KBM-7 (cell line): ENCODE measurements at places on chromosomes 11 and 22.

- no peak for DNase-seq
Measured at GRCh38 chr22:27011717-27012116, 354.3 kb downstream of the MIAT start.

DNA sequence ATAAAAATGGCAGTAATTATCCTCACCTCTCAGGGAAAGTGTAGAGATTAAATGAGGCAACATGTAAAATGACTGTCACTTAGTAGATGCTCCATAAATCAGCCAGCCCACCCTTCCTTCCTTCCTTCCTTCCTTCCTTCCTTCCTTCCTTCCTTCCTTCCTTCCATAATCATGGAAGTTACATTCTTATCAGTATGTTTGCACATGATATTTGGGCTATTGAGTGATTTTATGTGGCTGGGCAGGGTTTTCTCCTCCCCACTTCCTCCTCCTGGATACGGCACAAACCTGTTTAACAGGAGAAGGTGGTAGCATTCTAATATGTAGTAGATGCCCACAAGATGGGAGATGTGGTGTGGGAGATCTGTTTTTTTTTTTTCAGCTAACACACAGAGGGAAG is 11.9 kb downstream of the LYVE1 start:
- DNase-seq = no peak

DNA sequence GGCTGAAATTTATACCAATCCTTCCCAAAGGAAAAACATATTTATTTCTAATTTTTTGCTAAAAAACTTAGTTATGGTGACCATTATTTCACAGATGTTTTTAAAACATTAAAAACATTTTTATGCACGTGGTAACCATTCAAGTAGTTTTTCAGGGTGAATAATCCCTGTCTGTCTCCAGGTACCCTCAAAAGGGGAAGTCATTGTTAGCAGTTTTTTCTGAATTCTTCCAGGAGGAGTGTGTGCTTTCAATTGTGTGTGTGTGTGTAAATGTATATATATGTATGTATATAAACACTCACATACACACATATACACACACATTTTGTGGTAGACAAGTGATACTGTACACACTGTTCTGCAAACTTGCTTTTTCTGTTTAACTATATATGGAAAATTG is 43.9 kb downstream of the MIAT start:
- DNase-seq = peak; percentile 24

- no peak for DNase-seq
Measured at GRCh38 chr11:20634044-20634443, 34.6 kb downstream of the SLC6A5 start.

- peak; percentile 35 for DNase-seq
Measured at GRCh38 chr11:8082391-8083087, 1.5 kb downstream of the TUB start.

GRCh38 chr11:45025716-45026492 is 75.2 kb upstream of the TP53I11 start:
- DNase-seq = peak; percentile 57

- no peak for DNase-seq
Measured at GRCh38 chr11:35237351-35237750, 98.4 kb downstream of the CD44 start.

DNA sequence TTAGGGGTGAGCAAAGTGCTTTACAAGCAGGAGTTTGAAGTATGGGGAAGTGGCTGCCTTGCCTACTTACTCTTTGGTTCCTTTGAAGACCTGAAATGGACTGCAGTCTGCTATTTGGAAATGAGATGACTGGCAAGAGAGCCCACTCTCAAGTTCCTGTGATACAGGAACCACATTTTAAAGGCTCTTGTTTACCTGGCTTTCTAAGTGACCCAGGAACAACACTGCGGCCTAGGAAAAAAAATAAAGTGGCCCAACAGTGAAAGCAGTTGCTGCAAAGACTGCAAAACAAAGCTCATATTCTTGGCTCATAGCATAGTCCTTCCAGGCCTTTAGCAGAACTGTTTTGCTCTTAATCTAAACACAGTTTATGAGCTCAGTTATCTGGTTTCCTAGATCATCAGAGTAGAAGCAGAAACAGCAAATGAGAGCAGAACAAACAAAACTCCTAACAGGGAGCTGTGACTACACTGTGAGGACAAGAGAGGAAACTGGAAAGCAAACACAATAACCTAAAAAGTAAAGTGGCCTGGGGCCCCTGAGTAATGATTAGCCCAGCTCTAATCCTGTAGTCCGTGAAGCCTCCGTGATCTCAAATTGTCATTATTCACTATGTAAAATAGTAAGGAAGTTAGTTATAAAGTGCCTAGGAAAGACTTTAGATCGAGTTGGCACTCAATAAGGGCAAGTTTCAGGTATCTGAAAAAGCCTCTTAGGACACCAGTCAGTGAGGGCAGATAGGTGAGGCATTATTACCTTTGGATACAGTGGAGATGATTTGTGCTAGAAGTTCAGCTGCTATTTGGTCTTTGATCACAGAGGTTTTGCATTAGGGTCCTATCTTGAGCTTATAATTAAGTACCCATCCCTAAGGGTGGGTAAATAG is 11.5 kb downstream of the CCDC117 start:
- DNase-seq = no peak

- peak; percentile 90 for DNase-seq
Measured at GRCh38 chr11:67613960-67614715, 7.4 kb downstream of the NDUFV1 start.

DNA sequence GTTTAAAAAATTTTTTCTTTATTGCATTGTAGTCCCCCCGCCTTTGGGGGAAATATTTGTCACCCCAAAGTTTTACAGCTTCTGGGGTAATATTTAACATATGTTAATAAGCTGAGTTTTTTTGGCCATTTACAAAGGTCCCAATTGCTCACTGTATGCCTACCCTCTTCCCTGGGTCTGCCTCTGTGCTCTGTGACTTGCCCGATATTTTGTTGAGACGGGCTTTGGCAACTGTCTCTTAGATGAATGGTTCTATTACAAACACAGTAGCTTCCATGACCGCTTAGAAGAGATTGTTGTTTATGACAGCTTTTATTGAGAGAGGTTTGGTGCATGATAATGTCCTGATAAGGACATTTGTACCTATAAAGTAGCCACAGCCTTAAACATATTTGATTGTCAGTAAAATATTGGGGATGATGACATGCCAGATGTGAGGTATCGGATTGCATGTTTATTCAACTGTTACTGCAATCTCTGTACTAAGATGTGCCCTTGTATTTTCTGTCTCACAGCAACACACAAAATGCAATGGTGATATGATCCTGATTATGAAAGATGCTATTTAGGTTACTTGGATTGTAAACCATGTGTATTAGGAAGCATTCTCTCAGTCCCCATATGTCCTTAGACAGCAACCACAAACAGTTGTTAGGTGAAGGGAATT is 103.1 kb downstream of the TEAD1 start:
- no peak for DNase-seq

GRCh38 chr11:120245434-120245833 is 5.5 kb downstream of the POU2F3 start:
- DNase-seq = no peak

DNA sequence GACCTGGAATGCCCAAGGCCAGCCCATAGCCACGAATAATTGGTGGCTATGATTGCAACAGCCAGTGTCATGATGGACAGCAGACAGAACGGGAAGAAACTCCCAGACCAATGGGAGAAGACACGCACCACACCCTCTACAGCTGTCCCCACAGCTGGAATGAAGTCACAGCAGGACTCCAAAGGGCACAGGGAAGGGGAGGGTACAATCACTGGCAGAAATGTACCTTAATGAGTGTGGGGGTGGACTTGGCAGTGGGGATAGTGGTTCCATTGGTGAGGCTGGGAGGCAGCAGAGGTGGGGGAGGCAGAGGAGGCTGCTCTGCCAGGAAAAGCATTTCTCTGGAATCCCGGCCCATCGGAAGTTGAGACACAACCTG is 52.9 kb downstream of the SGSM3 start:
- no peak for DNase-seq

DNA sequence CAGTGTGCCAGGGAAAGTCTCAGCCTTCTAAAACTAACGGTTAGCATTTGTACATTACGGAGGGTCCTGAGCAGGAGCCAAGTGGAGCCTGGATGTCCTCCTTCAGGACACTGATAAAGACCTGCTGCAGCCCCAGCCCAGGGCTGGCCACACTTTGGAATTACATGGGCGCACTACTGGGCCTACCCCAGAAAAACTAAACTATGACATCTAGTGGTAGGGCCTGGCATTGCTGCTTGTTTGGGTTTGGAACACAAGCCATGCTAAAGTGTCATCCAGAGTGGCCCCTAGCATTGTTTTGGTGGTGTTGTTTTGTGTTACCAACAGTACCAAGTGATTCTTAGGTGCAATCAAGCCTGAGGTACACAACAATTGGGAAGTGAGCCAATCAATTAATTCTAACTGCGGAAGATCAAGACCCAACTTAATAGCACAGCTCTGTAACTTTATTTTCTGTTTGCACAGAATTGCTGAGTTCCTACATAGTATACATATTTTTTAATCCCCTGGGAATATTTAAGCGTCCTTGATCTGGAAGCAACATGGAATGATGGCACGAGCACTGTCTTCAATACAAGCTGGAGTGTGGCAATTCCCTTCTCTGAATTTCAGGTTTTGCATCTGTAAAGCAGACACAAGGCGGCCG is 340.7 kb downstream of the LARGE1 start:
- peak; percentile 46 for DNase-seq

- DNase-seq = no peak
Measured at GRCh38 chr11:134028368-134028920, 40.4 kb upstream of the JAM3 start.

DNA sequence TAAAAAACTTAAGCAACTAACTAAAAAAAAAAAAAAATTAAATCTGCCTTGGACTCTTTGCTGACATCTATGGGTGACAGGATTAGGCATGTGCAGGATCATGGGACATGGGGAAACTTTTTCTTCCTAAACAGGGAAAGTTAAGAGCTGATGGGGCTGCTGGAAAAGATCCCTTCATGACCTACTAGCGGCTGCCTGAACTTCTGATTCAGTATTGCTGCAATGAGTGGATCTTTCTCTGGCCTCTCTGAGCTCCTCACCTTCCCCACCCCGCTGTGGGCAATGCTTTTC is 25.0 kb downstream of the OR5A2 start:
- DNase-seq = no peak

- no peak for DNase-seq
Measured at GRCh38 chr22:28129319-28129962, 210.4 kb upstream of the PITPNB start.

- DNase-seq = no peak
Measured at GRCh38 chr22:44483878-44484277, 14.2 kb downstream of the RTL6 start.

DNA sequence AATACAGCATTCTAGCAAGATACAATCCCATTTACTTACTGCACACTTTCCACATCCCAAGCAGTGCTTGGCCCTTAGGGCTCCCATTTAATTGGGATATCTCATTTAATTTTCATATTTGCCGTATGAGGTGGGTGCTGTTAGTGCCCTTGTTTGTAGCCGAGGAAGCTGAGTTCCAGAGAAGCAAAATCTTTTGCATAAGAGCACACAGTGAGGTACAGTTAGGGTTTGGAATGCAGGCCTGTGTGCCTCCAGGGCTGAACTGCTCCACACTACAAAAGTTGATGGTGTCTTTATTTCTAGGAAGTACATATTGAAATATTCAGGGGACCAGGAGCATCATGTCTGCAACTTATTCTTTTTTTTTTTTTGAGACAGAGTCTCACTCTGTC is 15.5 kb upstream of the TIMP3 start:
- no peak for DNase-seq

- no peak for DNase-seq
Measured at GRCh38 chr22:27775087-27775698, 26.4 kb downstream of the MN1 start.

DNA sequence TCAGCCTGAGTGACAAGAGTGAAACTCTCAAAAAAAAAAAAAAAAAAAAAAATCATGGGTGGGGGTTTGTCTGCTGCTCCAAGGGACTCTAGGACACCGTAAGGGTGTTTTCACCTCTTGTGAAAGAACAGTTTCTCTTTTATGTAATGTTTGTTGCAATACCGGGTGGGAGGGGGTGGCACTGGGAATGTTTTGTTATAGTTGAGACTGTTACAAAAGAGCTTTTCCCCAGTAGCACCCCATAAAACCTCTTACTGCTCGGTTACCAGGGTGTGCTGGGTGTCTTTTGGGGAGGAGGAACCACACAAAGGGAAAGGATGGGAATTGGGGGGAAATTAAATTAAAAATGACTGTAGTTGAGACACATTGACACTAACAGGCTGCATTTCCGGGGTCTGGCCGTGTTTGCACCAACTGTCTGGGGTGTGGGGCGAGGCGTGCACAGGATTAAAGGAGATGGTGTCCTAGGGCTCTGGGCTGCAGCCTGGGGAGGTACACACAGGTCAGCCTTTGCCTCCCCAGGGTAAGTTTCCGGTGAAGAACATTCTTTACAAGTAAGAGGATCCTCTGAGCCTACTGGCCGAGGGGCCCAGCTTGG is 1.6 kb downstream of the NFAM1 start:
- DNase-seq = no peak

- DNase-seq = peak; percentile 57
Measured at GRCh38 chr11:6473451-6474412, at the start of gene TRIM3. TSS of gene TRIM3 (minus strand) at chr11:6473941. CDS start at chr11:6465695, 8,246 bp downstream.

DNA sequence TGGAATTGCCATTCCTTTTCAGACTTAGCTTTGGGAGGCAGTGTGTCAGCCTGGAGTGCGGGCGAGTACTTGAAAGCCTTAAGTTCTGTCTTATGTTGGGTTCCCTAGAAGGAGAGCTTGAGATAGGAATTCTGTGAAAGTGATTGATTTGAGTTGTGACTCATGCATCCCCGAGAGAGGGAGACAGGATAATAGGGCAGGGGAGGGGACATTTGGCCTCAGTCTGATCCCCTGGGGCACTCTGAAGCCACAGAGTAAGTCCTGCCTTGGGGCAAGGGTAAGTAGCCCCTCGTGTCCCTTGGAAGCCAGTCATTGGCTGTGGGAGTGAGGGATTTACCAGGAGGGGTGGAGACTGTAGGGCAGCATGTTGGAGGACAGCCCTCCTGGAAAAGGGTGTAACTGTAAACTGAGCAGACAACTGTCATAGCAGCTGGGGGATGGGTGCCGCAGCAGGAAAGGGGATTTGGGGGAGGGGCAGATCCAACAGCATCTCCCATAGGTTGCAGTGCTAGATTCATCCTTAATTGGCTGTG is 44.0 kb downstream of the KIAA1671 start:
- DNase-seq = no peak

DNA sequence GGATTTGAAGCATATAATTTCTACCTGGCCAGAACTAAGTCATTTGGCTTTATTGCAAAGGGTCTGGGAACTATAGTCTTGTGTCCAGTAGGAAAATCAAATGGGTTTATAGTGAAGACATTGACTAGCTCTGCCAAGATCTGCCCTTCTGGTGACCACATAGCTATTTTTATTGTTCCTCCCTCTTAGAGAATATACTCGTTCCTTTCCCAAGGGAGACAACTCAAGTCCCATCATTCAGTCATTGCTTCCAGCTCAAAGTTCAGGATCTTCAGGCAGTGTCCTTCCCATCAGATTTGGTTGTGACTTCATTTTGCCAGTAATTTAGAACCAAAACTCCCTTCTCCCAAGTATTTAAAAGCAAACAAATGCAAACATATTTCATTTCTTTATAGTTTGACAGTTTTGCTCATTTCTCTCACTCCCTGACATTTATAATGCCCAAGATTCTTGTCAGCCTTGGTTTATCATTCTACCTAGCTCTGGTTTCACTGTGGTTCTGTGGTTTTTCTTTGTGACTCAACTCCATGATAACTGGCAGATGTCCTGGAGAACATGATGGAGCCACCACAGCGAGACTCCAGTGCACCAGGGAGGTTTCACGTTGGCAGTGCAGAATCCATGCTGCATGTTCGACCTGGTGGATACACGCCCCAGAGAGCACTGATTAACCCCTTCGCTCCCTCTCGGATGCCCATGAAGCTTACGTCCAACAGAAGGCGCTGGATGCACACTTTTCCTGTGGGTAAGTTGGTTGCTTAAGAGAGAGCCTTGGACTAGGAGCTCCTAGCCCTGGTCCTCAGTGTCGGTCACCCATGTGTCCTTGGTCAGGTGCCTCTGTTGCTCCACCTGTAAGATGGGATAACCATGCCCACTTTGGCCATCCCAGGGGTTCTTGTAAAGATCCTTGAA is 64.9 kb downstream of the DEPDC5 start:
- no peak for DNase-seq
